ENCODE measurements at places on chromosomes 12 and 14. TPM values are rescaled to one million over a fixed set of nuclear protein-coding genes. Genes with fewer than 3 reads are reported as not detected.

Gene PRR4
- not detected for total RNA-seq

Gene INSM2
- not detected for total RNA-seq

Gene SLC35F4
- not detected for total RNA-seq

Gene SERPINA9
- total RNA-seq = not detected

DNA sequence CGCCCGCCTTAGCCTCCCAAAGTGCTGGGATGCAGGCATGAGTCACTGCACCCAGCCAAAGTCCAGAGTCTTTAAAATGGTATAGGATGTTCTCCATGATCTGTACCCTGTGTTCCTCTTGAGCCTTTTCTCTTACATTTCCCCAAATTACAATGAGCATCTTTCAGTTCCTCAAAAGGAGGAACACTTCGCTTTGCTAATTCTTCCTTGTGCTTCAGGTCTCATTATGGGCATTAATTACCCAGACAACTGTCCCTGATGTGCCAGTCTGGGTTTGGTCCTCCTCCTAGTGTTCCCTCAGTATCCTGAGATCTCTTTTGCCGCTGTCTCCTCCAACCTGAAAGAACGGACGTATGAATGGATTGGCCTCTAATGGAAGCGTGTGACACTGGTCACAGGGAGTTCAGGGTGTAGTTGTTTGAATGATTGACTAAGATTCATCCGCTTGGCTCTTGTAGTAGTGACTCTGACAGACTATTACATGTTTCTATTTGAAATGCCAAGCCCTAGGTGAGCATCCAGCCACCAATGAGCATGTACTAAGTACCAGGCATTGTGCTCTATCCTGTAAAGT is 8.2 kb downstream of the PRKCH start:
- H3K27ac ChIP-seq = no peak overlapping the region
- H3K4me3 ChIP-seq = no peak overlapping the region
- no peak for DNase-seq
- H3K4me1 ChIP-seq = no peaks in the 10 kb centered on the region
- H3K36me3 ChIP-seq = no peaks in the 10 kb centered on the region
- no peaks in the 10 kb centered on the region for H3K27me3 ChIP-seq

GRCh38 chr12:114140576-114140975 is 174.5 kb upstream of the RBM19 start:
- H3K4me3 ChIP-seq = no peak overlapping the region
- H3K36me3 ChIP-seq = no peaks in the 10 kb centered on the region
- no peaks in the 10 kb centered on the region for H3K27me3 ChIP-seq
- H3K4me1 ChIP-seq = no peaks in the 10 kb centered on the region
- no peak overlapping the region for H3K27ac ChIP-seq

GRCh38 chr12:75549989-75550388 is 38.6 kb upstream of the KRR1 start:
- no peak overlapping the region for H3K4me3 ChIP-seq
- DNase-seq = no peak
- H3K27me3 ChIP-seq = no peaks in the 10 kb centered on the region
- no peaks in the 10 kb centered on the region for H3K4me1 ChIP-seq
- no peaks in the 10 kb centered on the region for H3K36me3 ChIP-seq
- no peak overlapping the region for H3K27ac ChIP-seq

GRCh38 chr12:58367041-58367440 is 425.7 kb downstream of the ATP23 start:
- no peak overlapping the region for H3K27ac ChIP-seq
- H3K4me1 ChIP-seq = no peaks in the 10 kb centered on the region
- H3K27me3 ChIP-seq = no peaks in the 10 kb centered on the region
- no peak overlapping the region for H3K4me3 ChIP-seq
- no peak for DNase-seq

DNA sequence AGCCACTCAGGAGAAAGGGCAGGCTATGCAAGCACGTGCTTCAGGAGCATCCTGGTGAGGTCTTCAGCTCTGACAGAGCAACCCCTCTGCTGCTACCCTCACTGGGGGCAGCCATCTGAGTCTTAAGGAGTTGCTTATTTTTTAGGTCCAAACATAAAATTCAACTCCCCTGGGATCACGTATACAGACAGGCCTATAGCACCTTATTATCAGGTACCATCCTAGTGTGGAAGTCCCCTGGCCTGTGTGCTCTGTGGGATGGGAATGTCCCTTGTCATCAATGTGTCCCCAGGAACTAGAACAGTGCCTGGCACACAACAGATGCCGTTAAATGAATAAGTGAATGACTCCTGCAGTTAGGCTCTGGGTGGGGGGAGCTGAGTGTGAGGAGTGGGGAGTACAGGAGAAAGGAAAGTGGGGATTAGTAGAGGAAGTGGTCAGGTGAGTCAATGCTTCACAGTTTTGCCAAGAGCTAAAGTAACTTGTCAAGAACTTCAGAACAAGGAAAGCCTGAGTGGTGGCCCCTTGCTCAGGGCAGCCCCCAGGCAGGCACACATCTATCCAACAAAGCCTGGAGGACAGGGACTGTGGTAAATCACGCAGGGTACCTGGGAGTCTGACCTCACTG is 33.5 kb downstream of the DAD1 start:
- DNase-seq = no peak
- no peaks in the 10 kb centered on the region for H3K36me3 ChIP-seq
- H3K27ac ChIP-seq = no peak overlapping the region
- H3K4me1 ChIP-seq = peaks cover 19% of the 10 kb centered on the region
- H3K27me3 ChIP-seq = no peaks in the 10 kb centered on the region

GRCh38 chr14:100015251-100015655 is 50.0 kb upstream of the EVL start:
- no peak overlapping the region for H3K4me3 ChIP-seq
- DNase-seq = no peak
- peaks cover 18% of the 10 kb centered on the region for H3K4me1 ChIP-seq
- no peak overlapping the region for H3K27ac ChIP-seq
- H3K36me3 ChIP-seq = no peaks in the 10 kb centered on the region
